ENCODE measurements at places on chromosomes 6 and 20.
A peak's percentile ranks its signal among the peaks of the same experiment; 100 is the strongest.

- DNase-seq = no peak
These were observed 8.3 kb downstream of the BAK1 start for GRCh38 chr6:33571637-33572316.

GRCh38 chr6:132954936-132955335, 140.6 kb downstream of the RPS12 start:
- no peak for DNase-seq

GRCh38 chr6:161547617-161548016, 273.8 kb upstream of the AGPAT4 start:
- DNase-seq = no peak

DNA sequence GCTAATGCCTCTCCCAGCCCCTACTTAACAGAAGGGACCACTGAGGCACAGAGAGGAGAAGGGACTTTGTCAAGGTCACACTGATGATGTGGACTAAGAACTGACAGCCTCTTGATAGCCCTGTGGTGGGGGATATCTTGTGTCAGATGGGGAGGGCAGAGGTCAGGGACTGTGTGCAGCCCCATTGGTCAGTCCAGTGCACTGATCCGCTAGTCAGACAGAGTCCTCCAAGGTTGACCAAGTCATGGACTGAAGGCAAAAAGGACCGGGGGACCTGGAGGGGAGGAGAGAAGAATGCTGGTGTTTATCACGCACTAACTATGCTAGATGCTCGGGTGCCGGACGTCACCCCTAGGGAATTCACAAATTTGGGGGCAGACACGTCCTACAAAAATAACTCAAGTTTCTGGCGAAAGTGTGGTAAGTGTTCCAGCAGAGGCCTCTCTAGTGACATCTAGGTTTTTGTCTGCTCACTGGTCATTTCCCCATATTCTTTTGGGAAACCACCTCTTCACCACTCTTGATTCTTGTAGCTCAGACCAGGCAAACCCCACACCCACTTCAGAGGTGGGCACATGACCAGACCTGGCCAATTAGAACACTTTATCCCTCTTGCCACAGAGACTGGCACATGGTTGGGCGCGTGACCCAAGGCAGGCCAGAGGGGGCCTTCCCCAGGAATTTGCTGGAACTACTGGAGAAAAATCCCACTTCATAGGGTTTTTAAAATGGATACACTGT, 21.0 kb downstream of the TCF15 start:
- DNase-seq = no peak

DNA sequence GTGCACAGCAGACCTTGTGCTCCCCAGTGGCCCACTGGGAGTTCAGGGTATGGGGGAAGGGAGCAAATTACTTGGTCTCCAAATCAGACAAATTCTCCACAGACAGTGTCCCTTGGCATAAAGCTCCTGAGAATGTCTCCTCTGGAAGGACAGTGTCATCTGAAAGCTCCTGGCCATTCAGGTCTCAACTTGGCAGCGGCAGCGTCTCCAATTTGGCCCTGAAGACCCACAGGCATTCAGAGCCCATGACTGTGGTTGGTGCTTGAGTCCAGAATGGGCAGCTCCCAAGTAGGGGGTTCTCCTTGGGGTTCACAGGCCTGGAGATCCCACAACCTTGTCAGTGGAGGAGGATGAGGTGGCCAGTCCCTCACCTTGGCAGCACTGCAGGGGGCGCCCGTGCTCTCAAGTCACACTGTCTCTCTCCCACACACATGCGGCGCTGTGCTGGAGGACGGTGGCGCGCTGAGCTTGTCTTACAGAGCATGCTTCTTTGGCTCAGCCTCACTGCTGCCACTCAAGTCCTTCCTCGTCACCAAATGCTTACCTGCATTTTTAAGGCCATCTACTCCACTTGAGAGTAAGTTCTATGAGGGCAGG, 20.7 kb downstream of the DYNLRB1 start:
- DNase-seq = peak; percentile 45

DNA sequence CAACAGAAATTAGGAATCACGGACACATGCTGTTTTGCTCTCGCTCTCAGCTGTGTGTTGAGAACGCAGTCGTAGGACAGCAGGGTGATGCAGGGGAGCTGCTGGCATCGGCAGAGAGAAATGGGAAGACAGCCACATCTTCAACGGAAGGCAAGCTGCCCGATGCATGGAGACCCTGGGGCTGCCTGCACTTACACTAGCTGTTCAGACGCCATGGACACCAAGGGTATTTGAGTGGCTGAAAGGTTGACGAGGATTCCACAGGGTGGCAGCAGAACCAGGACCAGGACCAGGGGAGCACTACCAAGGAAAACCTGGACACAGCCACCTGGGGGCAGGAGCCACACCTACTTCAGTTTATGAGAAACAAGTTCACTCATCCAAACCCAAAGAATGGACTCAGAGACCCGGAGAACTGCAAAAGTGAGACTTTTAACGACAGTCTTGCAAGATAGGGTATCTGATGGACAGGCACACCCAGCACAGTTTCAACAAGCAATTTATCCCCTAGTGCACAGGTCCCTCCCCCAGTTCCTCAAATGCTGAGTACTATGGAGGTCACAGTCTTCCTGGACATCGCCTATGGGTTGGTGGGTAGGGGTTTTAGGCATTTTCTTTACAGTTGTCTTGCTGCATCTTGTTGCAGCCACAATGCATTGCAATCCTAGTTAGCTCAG, 56.3 kb upstream of the ENTPD6 start:
- DNase-seq = no peak

DNA sequence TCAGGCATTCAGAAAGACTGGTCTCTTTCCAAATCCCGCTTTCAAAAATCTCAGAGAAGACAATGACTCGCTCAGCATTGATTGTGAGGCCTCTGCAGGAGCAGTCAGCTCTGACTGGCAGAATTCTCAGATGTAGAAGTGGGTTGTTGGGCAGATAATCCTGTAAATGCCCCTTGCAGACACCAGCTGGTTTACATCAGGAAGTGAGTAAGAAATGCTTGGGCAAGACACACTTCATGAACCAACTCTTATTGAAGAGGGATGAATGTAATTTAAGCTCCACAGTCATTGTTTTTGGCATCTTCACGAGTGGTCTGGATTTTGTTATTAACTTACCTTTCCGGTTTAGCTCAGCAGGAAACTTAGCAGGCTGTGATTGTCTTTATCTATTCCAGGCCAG, 166.6 kb downstream of the PLCB4 start:
- no peak for DNase-seq

DNA sequence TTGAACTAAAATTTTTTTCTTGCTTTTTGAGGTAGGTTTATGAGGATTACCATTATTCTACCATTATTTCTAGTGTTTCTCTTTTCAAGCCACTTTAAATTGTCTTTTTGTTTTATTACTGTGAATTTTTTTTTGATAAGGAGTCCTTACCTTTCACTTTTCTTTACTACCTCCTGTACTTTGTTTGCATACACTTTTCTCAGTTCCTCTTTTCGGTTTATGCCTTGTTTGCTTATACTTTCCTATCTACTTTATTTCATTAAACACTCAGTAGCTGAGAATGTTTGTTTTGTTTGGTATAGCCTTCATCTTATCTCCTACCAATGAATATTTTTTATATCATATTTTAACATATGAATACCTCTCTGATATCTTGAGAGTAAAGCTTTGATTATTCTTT, 147.9 kb downstream of the TFAP2B start:
- DNase-seq = no peak

DNA sequence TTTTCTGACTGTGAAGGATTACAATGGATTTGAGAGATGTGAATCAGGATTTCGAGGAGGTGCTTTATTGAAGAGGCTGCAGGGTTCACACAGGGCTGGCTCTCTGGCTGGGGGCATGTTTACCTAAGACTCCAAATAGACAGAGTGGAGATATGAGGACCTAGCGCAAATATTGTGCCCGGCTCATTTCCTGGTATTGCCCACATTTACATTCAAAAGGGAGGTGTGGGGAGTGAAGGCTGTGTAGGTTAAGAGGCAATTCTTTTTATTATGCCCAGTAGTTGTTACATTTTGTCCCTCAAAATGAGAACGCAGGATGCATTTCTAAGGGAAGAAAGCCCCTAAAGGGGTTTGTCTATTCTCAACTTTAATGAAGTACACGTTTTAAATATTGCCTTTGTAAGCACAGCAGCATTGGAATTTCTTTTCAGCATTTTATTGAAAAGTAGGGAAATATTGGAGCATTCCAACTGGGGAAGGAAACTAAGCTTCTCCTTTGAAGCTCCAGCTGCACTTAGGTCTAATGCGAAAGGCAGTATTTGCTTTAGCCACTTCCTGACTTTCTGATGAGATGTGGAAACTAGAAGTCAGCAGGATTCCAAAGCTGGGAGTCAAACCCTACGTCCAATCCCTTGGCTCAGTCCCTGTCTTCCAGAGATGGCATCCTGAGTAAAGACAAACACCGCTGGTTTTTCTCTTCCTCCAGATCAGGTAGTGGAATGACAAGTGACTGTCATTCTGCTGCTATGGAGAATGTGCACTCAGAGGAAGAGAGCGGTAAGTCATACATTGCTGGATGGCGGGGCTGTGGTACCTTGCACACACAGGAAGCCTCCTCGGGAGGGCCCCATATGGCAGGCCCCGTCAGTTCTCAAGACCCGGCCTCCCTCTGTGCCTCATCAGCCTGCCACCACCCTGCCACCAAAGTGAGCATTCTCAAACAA, 70.7 kb downstream of the MYB start:
- DNase-seq = no peak

DNA sequence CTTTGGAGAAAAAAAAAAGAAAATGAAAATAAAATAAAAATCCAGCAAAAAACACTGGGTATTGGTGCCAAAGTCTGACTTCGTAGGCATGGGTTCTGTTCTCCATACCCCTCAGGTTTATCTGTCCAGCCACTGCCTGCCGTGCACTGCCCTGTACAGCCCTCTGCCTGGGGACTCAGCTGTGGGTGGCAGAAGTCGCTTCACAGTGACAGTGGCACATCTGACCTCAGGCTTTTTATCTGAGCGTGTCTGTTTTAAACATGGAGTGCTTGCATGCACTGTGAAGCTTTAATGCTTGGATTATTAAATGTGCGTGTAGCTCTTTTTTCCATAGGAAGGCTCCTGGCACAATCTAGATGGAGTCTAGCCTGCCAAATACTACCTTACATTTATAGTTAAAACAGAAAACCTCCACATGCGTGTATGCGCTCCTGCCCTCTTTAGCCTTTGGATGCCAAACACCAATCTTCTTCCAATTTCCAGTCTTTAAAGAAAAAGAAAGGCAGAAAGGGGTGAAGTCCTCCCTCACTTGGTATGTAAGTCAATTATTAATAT, 375.5 kb downstream of the UTRN start:
- no peak for DNase-seq

- DNase-seq = no peak
These were observed 24.5 kb downstream of the RIPOR3 start for GRCh38 chr20:50666709-50667298.

- no peak for DNase-seq
These were observed 113.9 kb downstream of the ALDH8A1 start for GRCh38 chr6:134835993-134836392.

GRCh38 chr6:75079589-75079988, 126.3 kb downstream of the COL12A1 start:
- DNase-seq = no peak

GRCh38 chr6:109381747-109382575, at the start of gene CD164:
TSS of gene CD164 (minus strand) at chr6:109382467. CDS start at chr6:109382378, 89 bp downstream.
- DNase-seq = peak; percentile 94

- peak; percentile 80 for DNase-seq
These were observed 973 bp upstream of the CITED2 start for GRCh38 chr6:139375226-139376016.

DNA sequence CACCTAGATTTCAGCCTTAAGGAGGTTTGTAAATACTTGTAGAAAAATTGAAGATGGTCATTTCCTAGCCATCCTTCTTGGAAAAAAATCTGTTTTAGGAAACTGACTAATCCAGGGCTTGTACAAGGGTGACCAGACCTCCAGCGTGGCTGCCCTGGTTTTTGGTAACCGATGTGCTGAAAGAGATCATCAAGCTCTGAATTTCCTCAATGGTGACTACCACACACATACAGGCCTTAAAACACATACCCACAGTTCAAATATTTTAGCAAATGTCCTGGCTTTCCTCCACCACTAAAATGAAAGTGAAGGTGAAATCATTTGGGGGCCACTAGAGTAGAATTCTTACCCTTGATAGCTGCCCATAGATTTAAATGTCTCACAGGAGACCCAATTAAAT, 215.3 kb upstream of the SUPT3H start:
- DNase-seq = no peak

- no peak for DNase-seq
These were observed 85.4 kb downstream of the CD83 start for GRCh38 chr6:14202947-14203346.

- no peak for DNase-seq
These were observed 9.9 kb downstream of the LPIN3 start for GRCh38 chr20:41350408-41350962.

- no peak for DNase-seq
These were observed 67.9 kb downstream of the ZHX3 start for GRCh38 chr20:41249411-41250281.

DNA sequence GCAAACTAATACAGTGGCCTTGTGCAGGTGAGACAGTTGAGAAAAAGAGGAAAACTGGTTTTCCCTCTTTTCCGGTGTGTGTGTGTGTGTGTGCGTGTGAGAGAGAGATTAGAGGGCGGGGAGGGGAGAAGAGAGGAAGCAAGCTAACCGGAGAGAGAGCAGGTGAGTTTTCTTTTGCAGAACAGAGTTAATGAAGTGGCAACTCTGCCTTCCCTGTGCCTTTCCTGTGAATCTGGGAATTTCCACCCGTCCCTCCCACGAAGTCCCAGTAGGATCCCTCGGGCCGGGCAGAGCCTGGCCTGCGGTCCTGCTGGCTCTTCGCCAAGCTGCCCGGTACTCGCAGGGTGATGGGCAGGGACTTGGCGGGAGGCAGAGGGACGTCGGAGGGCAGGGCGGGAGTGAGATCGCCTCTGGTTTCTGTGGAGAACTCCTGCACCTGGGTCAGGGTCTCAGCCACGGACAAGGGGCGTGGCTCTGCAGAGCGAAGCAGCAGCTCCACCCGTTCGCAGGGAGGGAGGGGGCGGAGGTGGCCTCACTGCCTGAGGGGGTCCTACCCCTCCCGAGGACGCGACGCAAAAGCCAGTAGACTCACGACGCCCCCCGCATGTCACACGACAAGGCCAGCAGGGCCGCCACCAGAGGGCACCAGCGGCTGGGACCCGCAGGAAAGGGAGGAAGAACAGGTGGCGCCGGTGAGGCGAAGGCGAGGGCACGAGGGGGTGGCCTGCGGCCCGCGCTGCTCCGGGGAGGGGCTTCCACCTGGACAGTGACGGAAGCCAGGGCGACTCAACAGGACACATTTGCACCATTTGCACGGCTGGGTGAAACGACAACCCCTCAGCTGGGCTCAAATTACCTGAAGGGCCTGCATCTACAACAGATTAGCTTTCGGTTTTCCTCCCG, 51.2 kb upstream of the RNF182 start:
- peak; percentile 79 for DNase-seq

DNA sequence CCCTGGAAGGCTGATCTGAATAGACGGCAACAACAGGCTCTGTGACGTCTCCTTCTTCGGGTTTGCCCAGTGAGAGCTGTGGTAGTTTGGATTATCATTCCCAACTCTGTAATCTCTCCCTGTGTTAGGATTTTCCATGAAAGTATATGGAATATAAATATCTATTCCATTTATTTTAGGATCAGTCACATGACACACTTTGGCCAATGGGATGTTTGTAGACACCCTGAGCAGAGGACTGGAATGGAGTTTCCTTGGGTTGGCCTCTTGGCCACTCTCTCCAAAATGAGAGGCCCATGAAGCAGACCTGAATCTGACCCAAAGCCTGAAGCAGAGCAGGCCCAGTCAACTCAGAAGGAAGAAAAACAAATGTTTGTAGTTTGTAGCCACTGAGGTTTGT, 37.2 kb upstream of the UBR2 start:
- no peak for DNase-seq

GRCh38 chr20:14012671-14013070, 17.4 kb downstream of the MACROD2 start:
- no peak for DNase-seq
